Stimulated activated CD8-positive, alpha-beta memory T cell treated with anti-CD3 and anti-CD28 coated beads, Interleukin-7, amount 100 ng/mL, for 24 hours (primary cell): ENCODE measurements at places on chromosomes 6 and 20.

DNA sequence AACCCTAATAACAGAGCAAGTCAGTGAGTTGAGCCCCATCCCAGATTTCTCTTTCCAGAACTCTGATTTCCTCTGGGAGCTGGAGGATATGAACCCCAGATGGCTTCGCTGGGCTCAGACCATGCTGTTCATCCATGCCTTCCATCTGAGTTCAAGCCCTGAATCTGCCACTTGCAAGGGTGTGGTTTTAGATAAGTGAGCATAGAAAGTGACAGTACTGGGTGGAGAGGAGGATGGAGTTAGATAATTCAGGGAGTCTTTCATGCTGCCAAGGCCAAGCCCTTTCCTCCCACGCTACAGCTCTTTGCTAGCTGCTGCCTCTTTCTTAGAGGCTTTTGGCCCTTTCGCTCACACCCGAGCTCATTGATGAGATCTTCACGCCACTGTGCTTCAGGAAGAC, 57.2 kb upstream of the MAFB start:
- no peak for DNase-seq

- DNase-seq, result no peak
These were observed 79.4 kb downstream of the ADGRG6 start for GRCh38 chr6:142381181-142381580.

- DNase-seq, result no peak
These were observed 114.3 kb upstream of the ZFP64 start for GRCh38 chr20:52305858-52306257.

GRCh38 chr6:157946865-157947532, 34.7 kb upstream of the SYNJ2 start:
- no peak for DNase-seq

- DNase-seq, result no peak
These were observed 102.6 kb downstream of the IBTK start for GRCh38 chr6:82144852-82145340.

- no peak for DNase-seq
These were observed 193.4 kb downstream of the CDC5L start for GRCh38 chr6:44580901-44581300.

GRCh38 chr6:16591396-16592222, 169.7 kb downstream of the ATXN1 start:
- no peak for DNase-seq

DNA sequence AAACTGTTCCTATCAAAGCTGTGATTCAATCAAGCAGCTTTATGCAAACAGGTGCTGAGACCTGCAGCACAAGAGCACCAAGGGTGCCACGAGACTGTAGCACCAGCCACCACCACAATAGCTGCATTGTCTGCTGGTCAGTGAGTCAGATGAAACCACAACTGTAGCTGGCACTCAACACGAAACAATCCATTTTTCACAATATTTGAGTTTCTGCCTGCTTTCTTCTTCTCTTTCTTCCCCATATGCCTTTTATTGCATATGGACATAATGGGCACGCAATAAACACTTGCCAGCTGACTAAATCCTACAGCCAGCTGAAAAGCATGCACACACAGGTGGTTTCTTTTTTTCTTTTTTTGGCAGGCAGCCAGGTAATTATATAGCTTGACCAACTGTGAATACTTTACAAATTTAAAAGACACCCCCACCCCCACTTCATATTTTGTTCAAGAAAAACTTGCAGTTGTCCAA, 16.6 kb downstream of the SLC2A12 start:
- no peak for DNase-seq

DNA sequence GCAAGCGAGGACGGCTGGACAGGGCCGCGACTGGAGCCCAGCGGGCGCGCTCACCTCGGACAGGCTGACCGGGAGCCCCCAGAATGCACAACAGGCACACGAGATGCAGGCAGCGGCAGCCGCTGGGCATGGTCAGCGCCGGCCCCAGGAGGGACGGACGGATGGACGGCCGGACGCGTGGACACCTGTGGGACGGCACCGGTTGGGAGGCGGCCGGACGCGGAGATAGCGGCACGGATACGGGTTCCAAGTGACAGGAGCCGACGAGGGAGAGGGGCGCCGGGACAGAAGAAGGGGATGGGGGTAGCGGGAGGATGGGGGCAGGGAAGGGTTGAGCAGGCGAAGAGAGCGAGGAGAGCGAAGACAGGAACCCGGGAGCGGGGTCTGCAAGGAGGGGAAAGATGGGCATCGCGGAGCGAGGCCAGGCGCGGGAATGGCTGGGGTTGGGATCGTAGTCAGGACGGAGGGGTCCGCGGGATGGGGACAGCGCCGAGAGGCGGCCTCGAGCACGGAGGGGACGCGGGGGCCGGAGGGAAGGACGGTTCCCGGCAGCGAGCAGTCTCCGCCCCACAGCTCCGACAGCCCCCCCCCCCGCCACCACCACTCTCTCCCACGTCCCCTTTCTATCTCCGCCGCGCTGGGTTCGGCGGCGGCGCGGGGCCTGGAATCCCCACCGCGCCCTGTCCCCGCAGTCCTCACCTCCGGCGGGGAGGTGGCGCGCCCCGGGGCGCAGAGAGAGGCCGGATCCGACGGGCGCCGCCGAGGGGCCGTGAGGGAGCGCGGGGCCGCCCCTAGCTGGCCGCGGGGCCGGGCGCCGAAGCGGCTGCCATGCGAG, 435 bp downstream of the DLK2 start:
- no peak for DNase-seq

DNA sequence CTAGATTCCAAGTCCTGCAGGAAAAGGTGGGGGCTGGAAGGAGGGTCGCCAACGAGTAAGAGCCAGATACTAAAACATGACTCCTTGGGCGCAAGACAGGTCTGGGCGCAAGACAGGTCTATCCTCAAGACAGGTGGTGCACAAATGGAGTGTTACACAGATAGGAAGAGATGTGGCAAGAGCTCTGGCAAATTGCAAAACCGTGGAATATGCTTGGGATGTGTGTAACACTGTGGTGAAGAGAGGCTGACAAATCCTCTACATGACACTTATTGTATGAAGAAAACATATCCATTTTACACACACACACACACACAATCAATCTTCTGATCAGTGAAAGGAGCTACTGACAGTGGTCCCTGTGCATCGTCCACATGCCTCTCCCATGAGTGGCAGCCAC, 77.6 kb downstream of the TBC1D7 start:
- no peak for DNase-seq

DNA sequence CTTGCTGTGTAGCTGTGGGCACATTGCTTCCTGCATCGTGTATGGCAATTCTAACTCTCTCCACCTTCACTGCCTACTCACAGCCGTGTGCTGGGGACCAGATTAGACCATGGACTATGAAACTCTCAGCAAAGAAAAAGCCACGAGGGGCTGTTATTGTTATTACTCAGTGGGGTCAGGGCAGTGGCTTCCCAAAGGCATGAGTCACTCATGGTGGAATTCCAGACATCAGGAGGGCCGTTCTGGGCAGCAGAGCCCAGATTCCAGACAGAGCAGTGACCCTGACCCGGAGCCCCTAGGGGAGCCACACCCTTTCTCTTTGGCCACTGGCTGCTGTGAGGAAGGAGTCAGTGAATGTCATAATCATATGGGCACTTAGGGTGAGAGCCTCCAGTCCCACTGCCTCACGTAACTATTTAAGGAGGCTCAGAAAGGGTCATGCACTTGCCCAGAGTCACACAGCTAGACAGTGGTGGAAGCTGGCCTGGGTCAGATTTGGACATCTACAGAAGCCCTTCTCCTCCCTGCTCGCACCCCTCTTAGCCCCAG, 22.2 kb upstream of the CCN5 start:
- no peak for DNase-seq

GRCh38 chr6:145723646-145724045, 11.7 kb downstream of the EPM2A start:
- no peak for DNase-seq

- DNase-seq, result no peak
These were observed 99.2 kb downstream of the MAP3K5 start for GRCh38 chr6:136693090-136693489.

- DNase-seq, result no peak
These were observed 648.7 kb upstream of the FLRT3 start for GRCh38 chr20:14986026-14986655.

- DNase-seq, result no peak
These were observed 323.3 kb downstream of the GRIK2 start for GRCh38 chr6:101716810-101717209.

DNA sequence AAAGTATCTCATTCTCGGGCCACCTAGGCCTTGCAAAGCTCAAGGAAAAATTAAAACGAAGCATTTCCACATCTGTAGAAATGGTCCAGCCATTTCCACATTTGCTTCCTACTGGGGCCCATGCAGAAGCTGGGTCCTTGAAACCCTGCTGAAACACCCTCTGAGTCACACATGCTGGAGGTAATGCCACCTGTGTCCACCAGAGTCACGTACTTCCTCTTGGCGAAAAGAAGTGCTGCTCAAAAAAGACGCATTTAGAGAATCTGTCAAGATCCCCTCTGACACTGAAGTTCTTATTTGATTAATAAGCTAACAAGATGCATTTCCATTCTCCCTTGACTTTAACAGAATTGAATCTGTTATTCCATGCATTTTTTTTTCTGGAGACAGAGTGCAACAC, 423.2 kb downstream of the PREX1 start:
- no peak for DNase-seq

DNA sequence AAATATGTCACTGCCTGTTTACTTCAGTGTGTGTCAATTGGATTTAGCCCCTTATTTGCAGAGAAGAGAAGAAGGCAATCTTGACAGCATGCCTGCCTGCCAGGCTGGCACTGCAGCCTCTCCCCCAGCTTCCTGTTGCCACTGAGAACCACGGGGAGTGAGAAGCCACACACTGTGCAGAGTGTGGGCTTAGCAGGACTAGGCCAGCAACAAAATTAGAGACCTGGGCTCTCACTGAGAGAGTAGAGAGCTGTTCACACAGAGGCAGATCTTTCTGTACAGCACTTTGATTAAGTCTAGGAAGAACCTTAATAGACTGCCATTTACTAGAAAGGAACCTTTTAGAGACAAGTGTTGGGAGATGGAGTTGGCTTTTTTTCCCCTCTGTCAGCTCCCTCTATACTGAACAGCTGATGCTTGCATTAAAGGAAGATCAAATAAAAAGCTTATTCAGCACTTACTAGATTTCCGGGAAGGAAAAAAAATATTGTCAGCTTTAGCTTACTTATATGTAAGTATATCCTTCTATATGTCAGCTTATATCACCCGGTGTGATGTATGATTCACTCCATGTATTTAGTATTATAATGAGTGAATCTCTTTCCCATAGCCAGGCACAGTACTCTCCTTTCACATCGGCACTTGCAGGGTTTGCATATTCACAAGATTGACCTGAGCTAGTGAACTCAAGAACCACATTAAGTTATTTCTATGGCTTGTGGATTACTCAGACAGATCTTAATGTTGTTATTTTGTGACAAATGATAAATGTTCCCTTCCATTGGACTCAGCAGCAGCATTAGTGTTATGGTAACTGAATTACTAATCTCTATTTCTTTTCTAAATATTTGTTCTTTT, 851.0 kb upstream of the EPHA7 start:
- DNase-seq, result no peak

- no peak for DNase-seq
These were observed 230.9 kb upstream of the HTR1E start for GRCh38 chr6:86706449-86706848.

DNA sequence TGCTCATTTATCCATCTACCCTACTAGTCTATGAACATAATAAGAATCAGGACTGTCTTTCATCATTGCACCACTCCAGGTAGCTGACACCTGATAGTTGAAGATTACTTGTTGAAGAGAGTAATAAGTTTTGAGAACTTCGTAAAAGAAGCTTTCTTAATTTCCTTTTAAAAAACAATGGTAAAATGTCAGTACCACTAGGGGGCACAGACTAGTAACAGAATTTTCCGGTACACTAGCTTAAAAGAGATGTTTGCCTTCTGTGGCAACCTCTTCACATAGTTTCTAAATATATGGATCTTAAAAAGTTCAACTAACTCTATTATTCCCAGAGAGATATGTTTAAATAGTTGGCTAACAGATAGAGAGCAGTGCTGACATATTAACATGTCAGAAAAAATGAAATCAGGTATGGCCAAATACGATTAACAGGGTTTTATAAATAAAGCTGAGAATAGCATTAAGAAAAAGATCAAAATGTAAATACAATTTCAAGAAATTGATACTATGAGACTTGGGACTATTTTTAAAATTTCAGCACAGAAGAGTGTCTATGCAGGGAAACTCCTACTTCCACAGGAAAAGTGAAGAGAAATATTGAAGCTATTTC, 5.4 kb upstream of the KCNQ5 start:
- no peak for DNase-seq

DNA sequence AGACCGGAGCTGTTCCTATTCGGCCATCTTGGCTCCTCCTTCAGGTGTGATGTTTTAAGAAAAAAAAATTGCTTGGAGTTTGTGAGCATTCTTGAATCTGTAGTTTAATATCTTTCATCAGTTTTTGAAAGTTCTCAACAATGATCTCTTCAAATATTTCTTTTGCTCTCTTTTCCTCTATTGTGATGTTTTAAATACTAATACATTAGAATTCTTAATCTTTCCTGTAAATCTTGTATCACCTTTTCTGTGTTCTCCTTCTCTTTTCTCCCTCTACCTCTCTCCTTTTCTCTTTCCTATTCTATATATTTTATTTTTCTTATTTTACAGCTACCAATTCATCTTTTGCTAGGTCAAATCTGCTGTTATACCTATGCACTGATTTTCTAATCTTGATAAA, 212.3 kb downstream of the RPS12 start:
- DNase-seq, result no peak

- DNase-seq, result no peak
These were observed 10.4 kb upstream of the FRMD1 start for GRCh38 chr6:168089186-168090063.

- no peak for DNase-seq
These were observed 42.6 kb downstream of the IRF4 start for GRCh38 chr6:434051-434705.

GRCh38 chr6:154567695-154568220, 57.3 kb upstream of the CNKSR3 start:
- DNase-seq, result no peak

- DNase-seq, result no peak
These were observed 216.1 kb upstream of the SGK1 start for GRCh38 chr6:134533991-134534390.

- DNase-seq, result no peak
These were observed 32.6 kb downstream of the BMP6 start for GRCh38 chr6:7758456-7758855.

GRCh38 chr6:11291582-11291981, 59.1 kb upstream of the NEDD9 start:
- DNase-seq, result no peak

GRCh38 chr6:145254649-145255401, 480.5 kb downstream of the EPM2A start:
- DNase-seq, result no peak

DNA sequence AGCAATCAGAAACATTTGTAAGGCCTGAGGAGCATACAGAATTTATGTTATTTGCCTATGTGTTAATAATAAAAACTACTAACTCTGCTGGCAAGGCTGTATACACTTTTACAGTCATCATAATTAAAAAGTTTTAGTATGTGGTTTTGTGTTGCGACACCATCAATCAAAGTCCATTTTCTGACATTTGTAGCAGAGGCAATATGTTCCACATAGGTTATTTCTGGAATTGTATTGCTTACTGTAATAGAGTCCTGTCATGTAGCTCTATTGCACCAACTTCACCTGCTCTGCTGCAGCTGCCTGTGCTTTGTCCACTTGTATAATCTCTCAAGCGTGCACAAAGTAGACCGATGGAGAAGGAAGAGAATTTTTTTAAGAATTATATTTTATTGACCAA, 501.8 kb downstream of the HACE1 start:
- no peak for DNase-seq
